ENCODE measurements at places on chromosomes 7 and 10.

DNA sequence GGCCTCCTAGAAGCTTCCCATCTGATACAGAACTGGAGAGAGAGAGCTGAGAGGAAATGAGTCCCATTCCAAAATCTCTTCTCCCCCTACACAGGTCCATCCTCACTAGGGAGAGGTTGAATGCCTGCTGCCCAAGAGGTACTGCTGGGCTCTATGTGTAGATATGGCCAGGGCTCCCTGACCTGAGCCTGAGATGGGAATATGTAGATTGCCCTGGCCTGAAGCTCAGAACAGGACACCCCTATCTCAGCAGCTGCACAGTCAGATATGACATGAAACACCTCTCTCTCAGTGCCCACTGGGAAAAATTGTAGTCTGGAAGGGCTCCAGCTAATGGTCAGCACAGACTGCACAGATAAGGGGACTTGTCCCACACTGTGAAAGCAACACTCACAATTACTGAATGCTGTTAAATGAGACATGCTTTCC is 3.1 kb upstream of the IFIT1B start:
- no peak for DNase-seq

GRCh38 chr7:45050198-45050597 is 38.6 kb downstream of the NACAD start:
- DNase-seq: no peak

DNA sequence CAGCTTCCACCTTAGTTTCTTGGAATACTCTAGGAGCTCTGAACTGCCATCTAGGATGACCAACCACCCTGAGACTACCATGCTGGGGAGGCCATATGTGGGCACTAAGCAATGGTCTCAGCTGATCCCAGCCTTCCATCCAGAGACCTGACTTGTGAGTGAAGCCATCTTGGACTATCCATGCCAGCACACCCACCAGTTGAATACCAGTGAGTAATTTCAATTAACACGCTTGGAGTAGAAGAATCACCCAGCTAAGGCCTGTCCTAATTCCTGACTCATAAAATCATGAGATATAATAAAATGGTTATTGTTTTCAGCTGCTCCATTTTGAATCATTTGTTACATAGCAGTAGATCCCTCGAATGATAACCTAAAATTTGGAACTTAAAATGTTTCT is 5.2 kb upstream of the KIF5B start:
- DNase-seq: no peak

DNA sequence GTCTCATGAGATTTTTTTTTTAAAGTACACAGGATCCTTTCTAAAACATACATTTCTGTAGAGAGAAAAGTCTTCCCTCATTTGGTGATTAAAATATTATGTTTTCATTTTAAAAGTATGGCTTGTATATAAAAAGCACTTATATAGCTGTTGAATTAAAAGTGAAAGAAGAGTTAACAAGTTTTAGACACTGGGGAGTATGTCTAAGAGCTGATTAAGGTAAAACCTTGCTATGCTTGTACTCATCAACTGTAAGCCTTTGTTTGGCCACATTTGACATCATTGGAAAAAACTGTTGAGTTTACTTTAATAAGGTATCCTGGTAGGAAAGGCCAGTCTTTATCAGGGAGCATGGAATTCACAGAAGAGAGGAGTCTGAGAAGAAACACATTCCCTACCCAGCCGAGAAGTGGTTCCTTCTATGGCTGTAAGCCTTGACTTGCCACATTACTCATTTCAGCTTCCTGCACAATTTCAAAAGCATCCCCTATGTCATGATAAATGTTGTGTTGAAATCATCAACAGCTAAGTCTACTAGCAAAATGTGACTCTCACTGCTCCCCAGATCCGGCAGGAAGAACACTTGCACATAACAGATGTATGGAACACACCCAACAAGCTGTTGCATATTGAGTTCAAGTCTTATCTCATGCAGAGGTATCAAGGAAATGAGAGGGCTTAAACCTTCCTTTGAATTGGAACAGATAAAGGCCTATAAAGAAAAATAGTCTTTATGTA is 171.8 kb upstream of the CDK1 start:
- no peak for DNase-seq

- DNase-seq: no peak
Observed at GRCh38 chr10:36187380-36188079, 545.4 kb upstream of the FZD8 start.

DNA sequence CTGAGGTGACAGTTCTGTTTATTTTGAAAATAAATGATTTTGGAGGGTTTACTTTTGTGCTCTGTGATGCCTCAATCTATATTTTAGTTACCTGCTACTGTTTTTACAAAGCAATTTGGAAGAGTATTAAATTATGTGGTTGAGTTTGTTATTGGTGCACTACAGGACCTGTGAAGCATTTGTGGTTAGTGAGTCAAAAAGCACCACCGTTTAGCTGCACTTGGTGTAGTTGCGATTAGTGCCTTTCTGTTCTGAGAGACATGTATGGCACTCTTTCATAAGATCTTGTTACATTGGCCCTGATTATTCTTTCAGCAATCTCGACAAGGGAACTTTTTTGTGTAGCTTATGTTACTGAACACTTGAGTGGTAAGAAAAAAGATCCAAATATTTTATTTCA is 132.2 kb downstream of the BBS9 start:
- no peak for DNase-seq

DNA sequence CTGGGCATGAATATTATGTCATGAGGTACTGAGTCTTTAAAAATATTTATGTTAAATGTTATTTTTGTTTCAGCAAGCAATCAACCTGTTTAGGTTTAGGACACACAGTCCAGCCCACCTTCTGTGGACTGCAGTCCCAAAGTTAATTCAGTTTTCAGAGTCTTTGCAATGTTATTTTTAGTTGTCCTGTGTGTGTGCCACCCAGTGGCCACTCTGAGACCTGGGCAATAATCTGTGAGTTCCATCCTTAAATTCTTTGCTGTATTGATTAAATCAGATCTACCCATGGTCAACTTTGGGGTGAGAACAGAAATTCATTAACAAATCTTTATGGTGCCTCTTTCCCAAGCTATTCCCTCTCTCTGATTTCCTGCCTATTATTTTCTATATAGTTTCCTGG is 415.1 kb downstream of the CCSER2 start:
- DNase-seq: no peak

- DNase-seq: no peak
Observed at GRCh38 chr10:125739994-125740679, 20.6 kb downstream of the EDRF1 start.

DNA sequence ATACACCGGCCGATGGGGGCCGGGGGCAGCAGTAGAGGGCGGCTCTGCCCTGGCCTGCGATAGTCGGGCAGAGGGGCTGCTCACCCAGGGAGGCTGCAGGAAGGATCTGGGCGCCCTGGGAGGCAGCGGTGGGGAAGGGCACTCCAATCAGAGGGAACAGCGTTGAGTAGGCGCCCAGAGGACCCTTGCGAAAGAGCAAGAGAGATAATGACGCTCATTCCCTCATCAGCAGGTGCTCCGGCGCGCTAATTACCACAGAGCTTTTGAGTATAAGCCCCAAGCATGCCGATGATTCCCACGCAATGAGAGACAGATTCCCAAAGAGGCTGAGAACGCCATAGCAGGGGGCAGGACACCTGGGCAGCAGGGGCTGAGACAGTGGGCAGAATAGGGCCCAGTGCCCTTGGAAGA is 215.3 kb downstream of the MAD1L1 start:
- no peak for DNase-seq

DNA sequence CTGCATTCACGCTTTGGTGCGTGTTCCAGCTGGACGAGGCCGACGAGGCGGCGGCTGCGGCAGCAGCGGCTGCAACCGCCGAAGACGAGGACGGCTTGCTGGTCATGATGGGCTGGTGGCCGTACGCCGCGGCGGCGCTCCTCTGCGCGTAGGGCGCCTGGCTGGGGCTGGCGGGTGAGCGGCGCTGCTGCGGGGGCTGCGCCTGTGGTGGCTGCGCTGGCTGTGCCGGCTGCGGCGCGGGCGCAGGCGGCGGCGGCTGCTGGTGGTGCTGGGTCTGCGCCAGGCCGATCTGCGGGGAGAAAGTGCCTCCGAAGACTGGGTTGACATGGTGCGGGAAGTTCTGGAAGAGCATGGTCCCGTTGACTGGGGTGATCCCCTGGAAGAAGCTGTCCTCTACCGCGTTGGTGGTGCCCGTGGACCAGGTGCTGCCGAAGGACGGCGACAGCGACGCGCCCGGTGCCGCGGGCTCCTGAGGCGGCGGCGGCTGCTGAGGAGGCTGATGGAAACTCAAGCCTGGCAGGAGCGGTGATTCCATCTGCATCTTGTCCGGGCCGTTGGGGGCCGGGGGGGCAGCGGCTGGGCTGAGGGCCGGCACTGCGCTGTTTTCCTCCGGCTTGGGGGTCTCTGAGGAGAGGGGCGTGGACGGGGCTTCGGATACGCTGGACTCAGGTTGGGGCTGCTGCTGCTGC is 51.1 kb downstream of the CPEB3 start:
- DNase-seq: peak; percentile 23

- peak; percentile 26 for DNase-seq
Observed at GRCh38 chr10:103542764-103543616, 49.5 kb downstream of the NEURL1 start.

- no peak for DNase-seq
Observed at GRCh38 chr7:37111459-37111858, 337.2 kb downstream of the ELMO1 start.

DNA sequence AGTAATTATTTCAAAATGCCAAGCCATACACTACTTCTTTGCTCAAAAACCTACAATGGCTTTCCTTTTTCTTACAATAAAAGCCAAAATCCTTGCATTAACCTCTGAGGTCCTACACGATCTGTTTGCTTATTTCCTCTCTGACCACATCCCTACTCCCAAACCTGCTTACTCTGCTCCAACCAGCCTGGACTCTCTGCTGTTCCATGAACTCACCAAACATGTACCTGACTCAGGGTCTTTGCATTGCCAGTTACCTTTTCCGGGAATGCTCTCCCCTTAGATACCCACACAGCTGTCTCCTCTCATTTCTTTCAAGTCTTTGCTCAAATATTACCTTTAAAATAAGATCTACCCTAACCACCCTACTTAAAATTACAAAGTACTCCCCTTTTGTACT is 2.3 kb downstream of the ABCB4 start:
- no peak for DNase-seq

GRCh38 chr10:112735041-112735695 is 214.9 kb upstream of the TCF7L2 start:
- DNase-seq: no peak

DNA sequence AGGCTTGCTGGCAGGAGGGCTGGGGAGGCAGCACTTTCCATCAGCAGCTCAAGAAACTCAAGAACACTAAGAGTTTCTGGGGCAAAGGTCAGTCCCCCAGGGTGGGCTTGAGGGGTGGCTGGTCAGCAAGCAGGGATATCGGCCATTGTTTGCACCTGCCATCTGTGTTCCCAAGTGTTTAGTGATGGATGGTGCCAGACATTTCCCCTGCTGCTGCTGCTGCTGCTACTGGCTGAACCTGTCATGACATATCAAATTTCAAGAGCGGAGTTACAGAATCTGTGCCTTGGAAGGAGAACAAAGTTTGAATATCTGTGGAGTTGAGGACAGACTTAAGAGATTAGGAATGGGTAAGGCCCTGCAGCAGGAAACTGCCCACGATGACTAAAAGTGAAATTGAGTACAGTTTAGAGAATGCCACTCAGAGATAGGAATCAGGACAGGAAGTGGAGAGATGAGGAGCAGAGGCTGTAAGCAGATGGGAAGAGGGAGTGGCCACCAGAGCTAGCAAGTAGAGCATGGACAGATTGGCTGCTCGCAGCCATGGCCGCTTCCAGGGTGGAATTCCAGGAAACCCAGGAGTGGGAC is 39.2 kb upstream of the PPP1R3C start:
- no peak for DNase-seq

DNA sequence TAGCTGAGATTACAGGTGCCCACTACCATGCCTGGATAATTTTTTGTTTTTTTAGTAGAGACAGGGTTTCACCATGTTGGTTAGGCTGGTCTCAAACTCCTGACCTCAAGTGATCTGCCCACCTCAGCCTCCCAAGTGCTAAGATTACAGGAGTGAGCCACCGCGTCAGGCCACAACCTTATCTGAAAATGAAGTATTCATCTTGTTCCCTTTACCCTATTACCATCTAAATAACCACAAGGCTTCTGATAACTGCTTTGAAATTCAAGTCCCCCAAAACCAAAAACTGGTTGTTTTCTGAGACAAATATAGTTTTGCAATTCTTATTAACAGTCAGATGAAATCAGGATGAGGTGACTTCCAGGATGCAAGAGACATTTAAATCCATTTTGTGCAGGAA is 2.4 kb downstream of the TCTN3 start:
- DNase-seq: no peak

DNA sequence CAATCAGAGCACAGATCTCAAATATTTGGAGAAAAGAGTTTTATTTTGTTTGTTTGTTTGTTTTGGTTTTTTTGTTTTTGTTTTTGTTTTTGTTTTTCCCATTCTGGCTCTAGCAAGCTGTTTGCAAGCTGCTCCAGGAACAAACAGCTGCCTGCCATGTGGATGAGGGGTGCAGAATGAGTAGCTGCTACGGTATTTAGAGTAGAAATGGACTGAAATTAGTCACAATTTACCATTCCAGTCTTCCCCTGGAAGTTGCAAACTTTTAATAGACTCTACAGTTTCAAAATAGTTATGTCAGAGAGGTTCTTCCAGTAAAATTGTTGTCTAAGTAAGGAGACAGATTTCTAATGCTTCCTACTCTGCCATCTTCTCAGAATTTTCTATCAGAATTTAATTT is 27.1 kb upstream of the TAS2R16 start:
- no peak for DNase-seq

- DNase-seq: no peak
Observed at GRCh38 chr7:14430926-14431325, 441.5 kb upstream of the ETV1 start.

- DNase-seq: no peak
Observed at GRCh38 chr7:31073326-31074119, 21.4 kb downstream of the ADCYAP1R1 start.

DNA sequence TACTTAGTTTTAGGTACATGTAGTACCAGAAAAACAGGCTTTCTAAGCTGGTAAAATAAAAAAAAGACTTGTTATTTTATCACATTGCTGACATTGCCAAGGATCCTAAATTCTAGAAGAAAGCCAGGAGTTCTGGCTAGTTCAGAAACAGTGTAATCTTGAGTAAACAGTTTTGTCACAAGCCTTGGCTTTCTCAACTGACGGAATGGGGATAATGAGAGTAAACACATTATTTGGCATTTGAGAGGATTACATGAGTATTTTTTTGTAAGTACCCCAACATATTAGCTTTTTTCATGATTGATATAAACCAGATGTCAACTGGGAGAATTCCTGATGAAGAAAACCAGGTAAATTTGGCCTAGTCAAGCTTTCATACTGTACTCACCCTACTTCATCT is 269.8 kb downstream of the SORCS1 start:
- DNase-seq: no peak

- no peak for DNase-seq
Observed at GRCh38 chr10:69500864-69501468, 49.7 kb downstream of the TSPAN15 start.

DNA sequence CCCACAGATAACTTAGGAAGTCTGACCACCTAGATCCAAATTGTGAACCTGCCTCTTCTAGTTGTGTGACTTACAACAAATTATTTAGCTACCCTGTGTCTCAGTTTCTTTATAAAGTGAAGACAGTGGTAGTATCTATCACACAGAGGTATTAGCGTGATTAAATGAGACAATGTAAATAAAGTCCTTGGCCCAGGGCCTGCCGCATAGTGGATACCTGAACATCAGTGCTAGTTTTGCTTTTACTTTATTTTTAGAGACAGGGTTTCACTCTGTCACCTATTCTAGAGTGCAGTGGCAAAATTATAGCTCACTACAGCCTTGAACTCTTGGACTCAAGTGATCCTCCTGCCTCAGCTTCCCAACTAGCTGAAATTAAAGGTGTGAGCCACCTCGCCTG is 177.1 kb downstream of the CDK14 start:
- no peak for DNase-seq

Data from anterior cingulate cortex (tissue), 58 donors.